ENCODE measurements at places on chromosomes 16 and 17.

DNA sequence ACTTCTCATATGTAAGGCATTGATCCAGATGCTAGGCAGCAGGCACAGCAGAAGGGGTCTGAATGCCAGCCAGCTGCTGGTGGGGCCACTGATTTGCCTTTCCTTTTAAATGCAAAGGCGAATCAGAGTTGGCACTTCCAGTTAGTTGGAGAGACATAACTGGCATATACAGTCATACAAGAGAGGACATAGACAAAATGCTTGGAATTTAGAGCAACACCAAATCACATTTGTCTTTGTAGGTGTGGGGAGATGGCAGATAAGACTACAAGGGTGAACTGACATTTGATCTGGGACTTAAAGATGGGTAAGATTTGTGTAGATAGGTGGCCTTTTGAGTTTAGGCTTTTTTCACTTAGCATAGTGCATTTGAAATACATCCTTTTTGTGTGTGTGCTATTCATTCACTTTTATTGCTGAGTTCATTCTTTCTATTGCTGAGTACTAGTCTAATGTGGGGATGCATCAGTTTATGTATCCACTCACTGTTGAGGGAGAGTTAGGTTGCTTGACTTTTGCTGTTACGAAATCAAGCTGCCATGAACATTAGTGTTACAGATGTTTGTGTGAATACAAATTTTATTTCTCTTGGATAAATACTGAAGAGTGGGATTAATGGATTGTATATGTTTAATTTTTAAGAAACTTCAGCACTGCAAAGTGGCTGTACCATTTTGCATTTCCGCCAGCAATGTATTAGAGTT is 74.1 kb downstream of the SPECC1 start:
- peak; percentile 36 for DNase-seq

DNA sequence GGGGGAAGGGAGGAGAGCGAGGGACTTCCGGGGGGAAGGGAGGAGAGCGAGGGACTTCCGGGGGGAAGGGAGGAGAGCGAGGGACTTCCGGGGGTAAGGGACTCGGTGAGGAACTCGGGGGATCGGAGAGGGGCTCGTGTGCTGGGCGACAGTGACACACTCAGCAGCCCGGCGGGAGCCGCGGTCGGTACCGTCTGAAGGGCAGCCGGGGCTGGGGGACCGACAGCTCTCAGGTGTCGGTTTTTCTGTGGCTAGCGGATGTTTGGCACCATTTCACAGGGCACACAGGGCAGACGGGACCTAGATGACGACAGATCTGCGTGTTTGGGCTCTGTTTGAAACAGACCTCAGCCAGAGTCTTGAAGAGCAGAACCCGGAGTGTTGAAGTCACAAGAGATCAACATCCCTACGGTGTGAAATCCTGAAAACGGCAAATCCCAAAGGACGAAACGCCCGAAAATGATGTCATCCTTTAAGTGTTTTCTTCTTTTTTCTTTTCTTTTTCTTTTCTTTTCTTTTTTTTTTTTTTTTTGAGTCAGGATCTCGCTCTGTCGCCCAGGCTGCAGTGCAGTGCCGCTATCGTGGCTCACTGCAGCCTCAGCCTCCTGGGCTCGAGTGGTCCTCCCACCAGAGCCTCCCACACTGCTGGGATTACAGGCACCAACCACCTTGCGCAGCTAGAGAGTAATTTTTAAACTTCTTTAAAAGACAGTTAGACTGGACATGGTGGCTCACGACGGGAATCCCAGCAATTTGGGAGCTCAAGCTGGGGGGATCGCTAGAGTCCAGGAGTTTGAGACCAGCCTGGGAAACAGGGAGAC is 23.9 kb downstream of the ZNF778 start:
- peak; percentile 87 for DNase-seq

- DNase-seq, result no peak
Observed at GRCh38 chr16:58085171-58085570, 44.0 kb downstream of the CFAP20 start.

GRCh38 chr16:78499399-78499798 is 399.9 kb downstream of the WWOX start:
- no peak for DNase-seq

GRCh38 chr16:3542601-3543373 is 34.4 kb downstream of the NLRC3 start:
- no peak for DNase-seq

DNA sequence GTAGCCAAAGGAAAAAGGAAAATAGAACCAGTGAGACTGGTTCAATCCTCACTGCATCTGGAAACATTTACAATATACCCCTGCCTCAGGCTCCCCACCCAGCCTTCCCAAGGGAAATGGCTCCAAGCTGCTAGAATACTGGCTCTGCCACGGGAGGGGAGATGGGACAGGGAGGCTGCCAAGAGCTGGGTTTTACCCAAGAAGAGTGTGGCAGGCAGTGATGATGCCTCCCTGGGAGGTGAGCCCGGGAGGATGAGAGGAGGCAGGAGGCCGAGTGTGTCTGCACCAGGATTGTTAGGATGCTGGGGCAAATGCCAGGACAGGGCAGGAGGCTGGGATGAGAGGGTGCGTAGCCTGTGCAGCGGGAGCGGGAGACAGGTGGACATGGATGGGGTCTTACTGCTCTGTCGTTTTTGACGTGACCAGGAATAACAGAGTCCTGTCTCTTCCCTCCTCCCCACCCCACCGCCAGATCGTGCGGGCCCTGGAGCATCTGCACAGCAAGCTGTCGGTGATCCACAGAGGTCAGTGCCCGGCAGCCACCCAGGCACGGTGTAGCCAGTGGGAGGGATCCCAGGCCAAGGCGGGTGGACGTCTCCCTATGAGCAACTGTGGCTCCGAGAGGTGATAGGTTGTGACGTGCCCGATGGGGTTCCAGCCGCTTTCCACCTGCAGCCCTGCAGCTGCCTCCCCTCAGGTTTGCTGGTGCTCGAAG is 18.4 kb downstream of the MAP2K3 start:
- no peak for DNase-seq

- DNase-seq, result no peak
Observed at GRCh38 chr16:65773301-65773874, 593.1 kb upstream of the CDH5 start.

- DNase-seq, result peak; percentile 8
Observed at GRCh38 chr16:11470676-11471415, 115.9 kb downstream of the LITAF start.

DNA sequence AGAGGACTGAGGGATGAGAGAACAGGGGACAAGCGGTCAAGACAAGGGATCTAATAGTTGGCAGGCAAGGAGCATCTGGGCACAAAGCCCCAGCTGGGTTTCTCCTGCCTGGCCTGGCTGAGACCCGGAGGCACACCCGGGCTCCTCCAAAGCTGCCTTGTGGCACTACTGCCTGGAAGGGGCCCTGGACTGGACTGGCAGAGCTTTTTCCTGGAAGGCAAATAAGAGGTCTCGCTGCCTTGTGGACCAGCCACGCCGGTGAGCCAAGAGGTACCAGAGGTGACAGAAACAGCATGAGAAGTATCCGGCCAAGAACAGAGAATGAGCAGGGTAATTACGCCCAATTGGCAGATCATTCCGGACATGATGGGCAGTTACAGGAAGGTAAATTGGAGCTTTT is 64.6 kb downstream of the GTF3C1 start:
- no peak for DNase-seq

GRCh38 chr17:76381633-76382350 is 2.6 kb upstream of the SPHK1 start:
- DNase-seq, result no peak

GRCh38 chr17:9645851-9646545 is 681 bp downstream of the USP43 start:
- no peak for DNase-seq

DNA sequence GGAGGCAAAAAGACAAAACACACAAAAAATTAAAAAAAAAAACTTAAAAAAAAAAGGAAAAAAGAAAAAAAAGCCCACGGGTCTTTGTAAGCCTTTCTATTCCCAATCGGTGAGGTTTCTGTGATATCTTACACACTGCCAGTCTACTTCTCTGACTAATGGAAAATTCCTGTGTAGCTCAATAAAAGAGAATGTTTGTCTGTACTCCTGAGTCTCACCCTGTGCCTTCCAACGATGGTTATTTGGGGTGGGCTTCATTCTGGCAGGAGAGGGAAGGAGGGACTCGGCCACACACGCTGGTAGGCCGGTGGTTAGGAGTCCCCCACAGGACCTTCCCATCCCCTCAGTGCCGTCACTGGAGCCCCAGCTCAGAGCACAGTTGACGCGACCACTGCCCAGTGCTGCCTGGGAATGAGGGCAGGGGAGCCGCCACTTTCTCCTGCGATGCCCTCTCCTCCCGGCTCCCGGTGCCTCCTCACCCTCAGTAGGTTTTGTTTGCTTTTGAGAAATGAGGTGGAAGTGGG is 68.0 kb downstream of the AMFR start:
- peak; percentile 56 for DNase-seq

DNA sequence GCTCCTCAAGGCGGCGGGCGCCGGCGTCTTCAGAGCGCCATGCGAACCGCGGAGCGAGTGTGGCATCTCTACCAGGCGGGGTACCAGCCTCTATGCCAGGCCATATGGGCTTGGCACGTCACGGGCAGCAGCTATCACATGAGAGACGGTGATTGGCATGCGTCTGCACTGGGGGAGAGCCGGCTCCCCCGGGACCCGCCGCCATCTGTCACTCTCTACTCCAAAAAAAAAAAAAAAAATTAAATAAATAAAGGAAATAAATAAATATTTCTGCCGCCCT is at the start of gene NEUROD2:
NEUROD2 (minus strand) TSS at position 70 of the 280 bp plus-strand sequence. CDS start 1,321 bp downstream, outside the sequence.
- no peak for DNase-seq

DNA sequence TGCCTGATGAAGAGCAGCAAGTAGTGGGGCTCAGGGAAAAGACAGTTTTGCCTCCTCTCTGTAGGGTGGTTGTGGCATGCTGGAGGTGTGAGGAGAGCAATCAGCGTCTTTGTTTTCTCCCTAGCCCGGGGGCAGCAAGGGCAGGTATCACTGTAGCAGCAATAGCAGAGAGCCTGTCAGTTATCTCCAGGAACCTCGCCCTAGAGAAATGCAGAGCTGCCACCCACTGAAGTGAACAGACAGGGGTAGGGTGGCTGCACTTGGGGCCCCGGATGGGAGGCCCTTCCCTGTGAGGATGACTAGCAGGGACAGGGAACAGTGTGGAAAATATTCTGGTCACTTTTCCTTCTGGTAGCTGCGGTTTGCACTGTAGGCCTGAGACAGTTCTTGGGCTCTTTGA is 886.5 kb downstream of the CDH8 start:
- no peak for DNase-seq

DNA sequence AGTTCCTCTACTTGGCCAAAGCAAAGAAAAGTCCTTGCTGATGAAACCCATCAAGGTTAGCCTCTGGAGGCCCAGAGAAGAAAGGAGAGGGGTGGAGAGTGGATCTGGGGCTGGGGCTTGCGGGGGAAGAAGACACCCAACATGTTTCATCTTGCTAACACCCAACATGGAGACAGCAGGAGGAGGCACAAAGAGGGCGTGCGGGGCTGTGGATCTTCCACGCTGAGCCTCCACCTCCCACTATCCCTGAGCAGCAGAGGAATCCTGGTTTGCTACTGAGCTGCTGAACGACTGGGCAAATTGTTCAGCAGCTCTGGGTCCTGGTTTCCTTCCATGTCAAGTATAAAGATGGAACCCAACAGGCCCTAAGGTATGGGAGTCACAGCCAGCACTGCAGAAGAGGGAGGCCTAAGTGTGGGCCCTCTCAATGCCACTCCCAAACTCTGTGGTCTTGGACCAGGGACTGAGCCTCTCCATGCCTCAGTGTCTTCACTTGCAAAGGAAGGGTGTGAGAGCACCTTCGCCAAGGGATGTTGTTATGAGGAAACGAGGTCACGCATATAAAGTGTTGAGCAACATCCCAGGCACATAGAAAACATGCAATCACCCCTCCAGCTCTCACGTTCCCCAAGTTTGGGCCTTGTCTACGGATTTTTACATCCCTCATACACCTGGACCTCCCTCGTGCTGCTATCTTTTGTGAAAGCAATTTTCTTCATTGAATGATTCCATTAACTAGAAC is 122.5 kb downstream of the XYLT1 start:
- no peak for DNase-seq

GRCh38 chr17:79098282-79098867 is 23.8 kb downstream of the ENGASE start:
- DNase-seq, result no peak

- DNase-seq, result peak; percentile 67
Observed at GRCh38 chr17:64200080-64201032, 62.7 kb downstream of the TEX2 start.

- no peak for DNase-seq
Observed at GRCh38 chr17:55664287-55664686, 58.4 kb downstream of the TMEM100 start.

GRCh38 chr16:21626659-21627277 is 25.6 kb downstream of the IGSF6 start:
- peak; percentile 94 for DNase-seq

- no peak for DNase-seq
Observed at GRCh38 chr17:37699285-37699973, 45.4 kb downstream of the HNF1B start.

- DNase-seq, result peak; percentile 54
Observed at GRCh38 chr17:32259586-32259985, 6.0 kb upstream of the RHBDL3 start.

- DNase-seq, result no peak
Observed at GRCh38 chr17:39186481-39187002, 10.9 kb downstream of the CACNB1 start.

GRCh38 chr17:46795379-46795952 is 23.0 kb downstream of the WNT3 start:
- DNase-seq, result no peak

GRCh38 chr16:28171816-28172215 is 39.9 kb downstream of the XPO6 start:
- no peak for DNase-seq

DNA sequence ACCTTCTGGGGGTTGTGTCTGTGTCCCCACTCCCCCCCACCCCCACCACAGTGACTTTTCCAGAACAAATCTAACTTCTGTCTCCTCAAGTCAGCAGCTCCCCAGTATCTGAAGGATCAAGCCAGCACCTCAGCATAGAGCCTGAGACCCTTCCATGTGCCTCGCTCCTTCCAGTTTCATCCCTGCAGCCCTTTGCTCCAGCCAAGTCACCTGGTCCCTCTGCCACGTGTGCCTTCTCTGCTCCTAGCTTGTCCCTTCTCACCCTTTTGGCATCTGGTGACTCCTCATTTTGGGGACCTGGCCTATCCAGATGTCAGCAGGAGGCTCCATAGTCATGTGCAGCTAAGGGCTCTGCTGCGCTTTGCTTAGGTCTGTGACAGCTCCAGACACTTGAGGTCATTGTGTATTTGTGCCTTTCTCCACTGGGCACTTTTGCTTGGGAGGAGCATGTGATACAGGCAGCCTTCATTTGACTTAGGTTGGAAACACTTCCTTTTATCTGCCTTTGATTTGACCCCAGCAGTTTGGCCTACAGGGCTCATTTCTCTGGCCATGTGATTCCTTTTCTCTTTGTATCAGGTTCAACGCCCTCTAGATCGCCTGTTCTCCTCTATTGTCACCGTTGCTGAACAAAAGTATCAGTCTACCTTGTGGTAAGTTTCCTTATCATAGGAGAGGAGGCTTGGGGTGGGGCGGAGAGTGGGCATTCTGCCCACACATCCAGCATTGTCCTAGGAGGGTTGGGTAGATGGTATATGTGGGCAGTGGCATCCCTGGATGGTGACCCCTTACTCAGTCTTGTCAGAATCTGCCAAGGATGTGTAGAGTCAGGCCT is 7.1 kb upstream of the NFATC3 start:
- DNase-seq, result no peak

DNA sequence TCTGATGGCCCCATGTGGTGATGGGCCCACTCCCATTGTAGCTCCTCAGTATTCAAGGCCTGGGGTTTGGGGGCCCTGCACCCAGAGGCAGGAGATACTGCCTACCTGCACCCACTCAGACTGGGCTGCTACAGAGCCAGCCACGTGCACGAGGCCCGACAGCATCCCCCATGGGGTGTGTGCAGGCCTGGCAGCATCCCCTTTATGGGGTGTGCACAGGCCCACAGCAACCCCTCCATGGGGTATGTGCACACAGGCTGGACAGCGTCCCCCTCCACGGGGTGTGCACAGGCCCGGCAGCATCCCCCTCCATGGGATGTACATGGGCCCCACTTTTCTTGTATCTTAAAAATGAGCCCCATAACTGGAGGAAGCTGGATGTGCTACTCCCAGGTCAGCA is 156.0 kb downstream of the RBFOX3 start:
- no peak for DNase-seq
